ENCODE measurements at places on chromosomes 1 and 21.

- DNase-seq: no peak
These were observed 249.0 kb downstream of the PDE4B start for GRCh38 chr1:66041654-66042053.

- DNase-seq: no peak
These were observed 20.5 kb upstream of the BCL10 start for GRCh38 chr1:85296980-85297379.

- peak; percentile 1 for DNase-seq
These were observed 9.6 kb downstream of the ACKR1 start for GRCh38 chr1:159214149-159214760.

GRCh38 chr1:54475357-54475881, 69.2 kb upstream of the SSBP3 start:
- peak; percentile 63 for DNase-seq

- no peak for DNase-seq
These were observed 103.2 kb upstream of the OLFM3 start for GRCh38 chr1:102099916-102100315.

DNA sequence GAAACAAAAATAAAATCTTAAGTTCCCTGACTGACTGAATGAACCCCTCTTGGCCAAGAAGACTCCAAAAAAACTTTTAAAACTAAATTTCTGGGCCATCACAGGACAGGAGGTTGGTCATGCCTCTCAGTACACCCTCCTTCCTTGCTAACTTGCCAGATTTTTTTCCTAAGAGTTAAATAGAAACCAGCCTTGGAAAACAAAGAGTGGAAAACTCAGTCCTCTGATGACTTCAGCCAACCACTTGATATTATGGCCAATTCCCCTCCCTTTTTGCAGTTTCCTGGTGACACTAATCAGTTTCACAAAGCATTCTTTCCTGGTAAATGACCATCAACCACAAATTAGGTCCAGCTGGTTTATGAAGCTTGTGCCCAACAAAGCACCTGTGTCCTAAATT, 134.8 kb downstream of the ZNF648 start:
- DNase-seq: no peak

- no peak for DNase-seq
These were observed 5.5 kb upstream of the OLFML2B start for GRCh38 chr1:162029157-162029556.

DNA sequence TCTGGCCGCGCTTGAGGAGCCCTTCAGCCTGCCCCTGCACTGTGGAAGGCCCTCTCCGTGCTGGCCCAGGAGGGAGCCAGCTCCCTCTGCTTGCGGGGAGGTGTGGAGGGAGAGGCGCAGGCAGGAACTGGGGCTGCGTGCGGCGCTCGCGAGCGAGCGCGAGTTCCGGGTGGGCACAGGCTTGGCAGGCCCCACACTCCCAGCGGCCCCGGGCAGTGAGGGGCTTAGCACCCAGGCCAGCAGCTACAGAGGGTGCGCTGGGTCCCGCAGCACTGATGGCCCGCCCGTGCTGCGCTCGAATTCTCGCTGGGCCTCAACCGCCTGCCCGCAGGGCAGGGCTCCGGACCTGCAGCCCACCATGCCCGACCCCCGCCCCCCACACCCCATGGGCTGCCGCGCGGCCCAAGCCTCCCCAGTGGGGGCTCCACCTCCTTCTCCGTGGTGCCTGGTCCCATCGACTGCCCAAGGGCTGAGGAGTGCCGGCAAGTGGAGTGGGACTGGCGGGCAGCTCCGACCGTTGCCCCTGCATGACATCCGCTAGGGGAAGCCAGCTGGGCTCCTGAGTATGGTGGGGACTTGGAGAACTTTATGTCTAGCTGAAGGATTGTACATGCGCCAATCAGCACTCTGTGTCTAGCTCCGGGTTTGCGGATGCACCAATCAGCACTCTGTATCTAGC, 46.0 kb downstream of the COL24A1 start:
- no peak for DNase-seq

GRCh38 chr1:225424562-225425200, 3.2 kb downstream of the LBR start:
- DNase-seq: no peak

Data from naive thymus-derived CD4-positive, alpha-beta T cell (primary cell).